ENCODE measurements at places on chromosomes 16 and 17.
A peak's percentile ranks its signal among the peaks of the same experiment; 100 is the strongest.

DNA sequence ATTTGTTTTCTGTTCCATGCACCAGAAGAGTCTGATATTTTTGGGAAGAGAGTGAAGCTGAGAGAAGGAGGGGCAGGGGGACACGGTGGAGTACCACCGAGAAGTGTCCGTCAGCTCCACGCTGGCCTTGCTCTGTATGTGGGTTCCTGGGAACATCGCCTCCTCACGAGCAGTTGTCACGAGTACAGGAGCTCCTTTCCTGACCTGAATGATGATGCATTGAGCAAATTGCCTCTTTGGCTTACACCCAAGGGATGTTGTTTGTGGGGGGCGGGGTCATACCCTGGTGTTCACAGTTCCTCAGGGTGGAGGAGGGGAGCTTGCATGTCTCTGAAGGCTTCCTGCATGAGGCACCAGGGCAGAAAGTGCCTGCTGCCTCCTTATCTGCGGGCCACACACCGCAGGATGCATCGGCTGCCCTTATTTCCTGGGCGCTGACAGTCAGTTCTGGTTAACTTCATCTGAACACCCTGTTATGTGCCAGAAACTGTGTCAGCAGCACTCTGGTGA is 36.2 kb downstream of the RGS9 start:
- DNase-seq = no peak

DNA sequence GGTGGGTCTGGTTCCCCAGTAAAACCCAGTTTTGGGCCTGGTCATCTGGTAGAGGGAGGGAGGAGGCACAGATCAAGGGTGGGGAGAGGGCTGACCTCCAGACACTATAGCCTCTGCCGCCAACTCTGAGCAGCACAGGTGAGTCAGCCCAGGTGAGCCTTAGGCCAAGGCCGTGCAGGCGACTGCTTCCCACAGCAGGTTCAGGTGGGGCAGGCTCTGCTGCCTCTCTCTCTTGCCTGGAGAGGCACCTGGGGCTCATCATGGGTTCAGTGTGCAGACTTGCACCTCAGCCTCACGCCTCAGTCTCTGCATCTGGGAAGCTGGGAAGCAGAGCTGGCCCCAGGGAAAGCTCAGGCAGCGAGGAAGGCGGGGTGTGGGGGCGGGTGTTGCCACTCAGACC is 37.8 kb upstream of the IL34 start:
- DNase-seq = no peak

DNA sequence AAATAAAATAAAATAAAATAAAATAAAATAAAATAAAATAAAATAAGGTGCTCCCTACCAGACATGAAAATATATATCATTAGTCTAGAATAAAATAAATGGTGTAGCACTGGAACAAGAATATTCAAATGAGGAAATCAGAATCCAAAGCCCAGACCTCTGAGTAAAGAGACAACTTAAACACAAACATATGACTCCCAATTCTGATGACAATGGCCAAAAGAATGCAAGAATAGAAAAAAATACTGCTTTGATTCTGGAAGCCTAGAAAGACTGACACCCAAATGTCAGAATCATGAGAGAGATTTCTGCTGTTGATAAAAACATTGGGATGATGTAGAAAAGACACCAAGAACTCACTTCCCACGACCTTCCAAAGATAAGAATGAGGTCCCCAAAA is 27.9 kb downstream of the MYOCD start:
- DNase-seq = no peak

- no peak for DNase-seq
Observed at GRCh38 chr17:1110862-1111598, 68.8 kb downstream of the ABR start.

GRCh38 chr16:85750827-85751697 is at the start of gene C16orf74:
Gene C16orf74, minus strand, starts transcription at chr16:85751096. Its CDS starts 15,879 bp downstream, at chr16:85735217.
- DNase-seq = peak; percentile 89

- no peak for DNase-seq
Observed at GRCh38 chr17:74213861-74214391, 555 bp downstream of the TTYH2 start.

- no peak for DNase-seq
Observed at GRCh38 chr17:72572604-72573491, 452.0 kb downstream of the SOX9 start.

DNA sequence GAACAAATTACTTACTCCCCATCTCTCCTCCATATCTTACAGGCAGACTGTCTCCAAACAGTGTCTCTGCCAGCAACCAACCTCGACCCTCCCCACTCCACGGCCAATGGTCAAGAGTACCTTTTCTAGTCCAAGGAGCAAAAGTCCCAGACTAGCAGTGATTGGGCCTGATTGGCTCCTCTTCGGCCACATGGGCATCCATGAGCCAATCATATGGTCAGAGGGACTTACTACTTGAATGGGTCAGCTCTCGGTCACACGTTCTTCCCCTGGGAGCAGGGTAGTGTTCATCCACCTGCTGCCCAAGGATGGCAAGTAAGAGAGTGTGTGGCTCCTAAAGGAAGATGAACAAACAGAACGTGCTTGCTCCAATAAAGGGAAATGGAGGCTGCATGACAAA is 84.6 kb downstream of the C16orf78 start:
- DNase-seq = no peak

DNA sequence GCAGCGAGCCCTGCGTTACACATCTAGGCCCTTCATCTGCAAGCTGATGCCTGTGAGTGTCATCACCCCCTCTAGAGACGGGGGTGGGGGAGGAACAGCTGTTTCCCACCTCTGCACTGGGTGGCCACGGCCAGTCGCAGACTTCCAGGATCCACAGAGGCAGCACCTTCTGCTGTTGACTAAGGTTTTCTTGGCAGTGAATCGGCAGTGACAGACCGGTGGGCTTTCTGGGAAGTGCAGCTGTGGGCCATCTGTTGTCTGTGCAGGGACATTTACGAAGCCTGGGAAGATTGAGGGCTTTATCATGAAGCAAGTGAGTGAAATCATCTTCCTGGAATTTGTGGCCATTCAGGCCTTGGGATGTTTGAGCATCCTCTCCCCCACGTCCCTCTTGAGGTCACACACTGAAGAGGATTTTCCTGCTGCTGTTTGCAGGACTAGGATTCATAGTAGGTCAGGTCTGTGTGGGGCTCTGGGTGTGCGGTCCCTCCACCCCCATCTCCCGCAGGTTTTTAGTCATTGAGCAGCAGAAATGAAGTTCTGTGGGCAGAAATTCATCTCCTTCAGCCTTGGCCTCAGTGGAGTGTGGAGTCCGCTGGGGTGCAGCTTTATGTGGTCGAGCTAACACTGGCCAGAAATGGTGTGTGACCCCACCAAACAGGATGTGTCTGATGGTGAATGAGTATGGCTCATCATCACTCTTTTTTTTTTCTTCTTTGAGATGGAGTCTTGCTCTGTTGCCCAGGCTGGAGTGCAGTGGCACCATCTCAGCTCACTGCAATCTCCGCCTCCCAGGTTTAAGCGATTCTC is 12.0 kb downstream of the PGS1 start:
- peak; percentile 90 for DNase-seq

- DNase-seq = no peak
Observed at GRCh38 chr16:268141-269053, 7.3 kb downstream of the RGS11 start.

DNA sequence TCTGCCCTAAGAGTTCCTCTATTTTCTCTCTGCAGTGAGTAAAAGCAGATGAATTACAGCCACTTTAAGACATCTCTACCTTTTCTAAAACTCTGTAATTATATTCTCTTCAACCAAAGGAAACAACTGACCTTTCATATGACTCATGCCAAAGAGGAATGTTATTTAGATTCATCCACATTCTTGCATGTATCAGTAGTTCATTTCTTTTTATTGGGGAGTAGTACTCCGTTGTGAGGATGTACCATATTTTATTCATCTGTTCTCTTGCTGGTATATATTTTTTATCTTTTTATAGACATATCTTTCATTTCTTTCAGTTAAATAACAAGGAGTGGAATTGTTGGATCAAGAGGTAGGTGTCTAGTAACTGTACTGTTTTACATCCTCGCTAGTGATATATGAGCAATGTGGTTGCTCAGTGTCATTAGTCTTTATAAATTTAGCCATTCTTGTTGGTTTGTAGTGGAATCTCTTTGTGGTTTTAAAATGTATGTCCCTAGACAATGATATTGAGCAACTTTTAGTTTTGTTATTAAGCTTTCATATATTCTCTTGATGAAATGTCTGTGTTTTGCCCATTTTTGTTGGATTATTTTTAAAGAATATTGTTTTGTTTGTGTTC is 7.8 kb upstream of the MYH8 start:
- no peak for DNase-seq

DNA sequence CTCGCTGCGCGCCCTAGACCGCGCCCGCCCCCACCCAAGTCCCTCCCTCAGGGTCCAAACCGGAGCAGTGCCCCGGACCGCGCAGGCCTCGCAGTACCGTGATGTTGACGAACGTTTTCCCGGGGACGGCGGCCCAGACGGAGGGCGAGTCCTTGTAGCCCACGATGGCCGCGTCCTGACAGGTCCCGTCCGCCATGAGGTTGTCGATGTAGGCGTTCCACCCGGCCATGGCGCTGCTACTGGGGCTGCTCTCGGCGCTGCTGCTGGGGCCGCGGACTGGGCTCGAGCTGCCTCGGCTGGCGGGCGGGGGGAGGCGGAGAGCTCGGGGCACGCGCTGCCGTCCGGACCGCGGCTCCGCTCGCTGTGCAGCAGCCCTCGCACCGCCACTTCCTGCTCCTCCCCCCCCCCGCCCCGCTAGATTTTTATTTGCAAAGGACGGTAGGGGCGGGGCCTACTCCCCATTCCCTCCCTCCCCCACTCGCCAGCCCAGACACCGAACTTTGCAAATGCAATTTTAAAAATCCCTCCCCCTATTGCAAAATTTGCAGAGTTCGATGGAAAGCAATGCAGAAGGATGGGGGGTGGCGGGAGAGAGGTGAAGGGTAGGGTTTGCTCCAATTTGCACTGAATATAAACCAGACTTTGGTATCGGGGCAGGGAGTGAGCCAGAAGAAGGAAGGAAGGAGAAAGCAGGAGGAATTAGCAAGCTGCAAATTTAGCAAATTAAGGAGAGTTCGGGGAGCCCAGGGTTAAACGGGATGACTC is at the start of gene PFN1:
Gene PFN1 (minus strand): TSS at position 365 of the 765 bp plus-strand sequence. CDS start 136 bp downstream, at position 229.
- DNase-seq = peak; percentile 77

DNA sequence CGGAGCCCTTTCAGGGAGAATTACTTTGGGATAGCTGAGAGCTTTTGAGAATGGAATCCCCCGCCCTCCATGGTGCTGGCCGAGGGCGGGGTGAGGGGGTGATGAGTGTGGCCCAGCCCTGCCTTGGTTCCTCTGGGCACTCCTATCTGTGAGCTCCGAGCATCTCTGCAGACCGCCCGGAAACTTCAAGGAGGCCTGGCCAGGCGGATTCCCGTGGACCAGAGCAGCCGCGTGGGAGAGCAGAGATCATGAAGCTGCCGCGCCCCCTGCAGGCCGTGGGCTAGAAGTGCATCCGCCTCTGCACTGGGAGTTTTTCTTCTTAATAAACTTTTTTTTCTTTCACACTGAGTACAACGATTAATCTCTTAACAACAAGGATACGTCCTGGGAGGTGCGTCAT is 392.9 kb upstream of the EEF2KMT start:
- DNase-seq = peak; percentile 26

DNA sequence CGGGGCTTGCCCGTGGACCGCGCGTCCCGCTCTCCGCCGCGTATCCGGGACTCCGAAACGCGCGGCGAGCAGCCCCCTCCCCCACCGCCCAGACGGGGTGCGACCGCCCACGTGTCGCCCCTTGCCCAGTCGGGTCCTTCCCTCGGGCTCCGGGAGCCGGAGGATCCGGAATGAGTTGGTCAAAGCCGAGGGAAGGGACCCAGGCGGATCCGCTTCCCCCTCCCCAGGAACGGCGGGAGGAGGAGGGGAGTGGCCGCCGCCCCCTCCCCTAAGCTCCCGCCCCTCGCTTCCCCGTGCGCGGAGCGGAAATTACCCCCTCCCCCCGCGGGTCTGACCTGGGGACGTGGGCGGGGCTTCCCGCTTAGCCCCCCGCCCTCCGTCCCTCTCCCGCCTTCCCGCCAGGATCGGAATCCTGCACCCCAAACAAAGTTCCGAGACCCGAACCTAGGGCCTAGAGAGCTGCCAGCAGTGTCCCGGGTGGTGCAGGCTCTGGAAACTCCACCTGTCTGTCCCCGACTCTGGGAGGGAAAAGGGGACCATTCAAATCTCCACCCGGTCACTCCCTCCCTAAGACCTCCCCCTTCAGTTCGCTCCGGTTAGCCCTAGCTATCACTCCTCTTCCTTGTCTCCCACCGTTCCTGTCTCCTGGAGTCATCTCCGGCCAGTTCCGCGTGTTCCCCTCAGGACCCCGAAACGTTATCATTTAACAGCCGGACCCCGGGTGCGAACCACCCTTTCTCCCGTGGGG is 1.0 kb upstream of the IGF2BP1 start:
- peak; percentile 78 for DNase-seq

DNA sequence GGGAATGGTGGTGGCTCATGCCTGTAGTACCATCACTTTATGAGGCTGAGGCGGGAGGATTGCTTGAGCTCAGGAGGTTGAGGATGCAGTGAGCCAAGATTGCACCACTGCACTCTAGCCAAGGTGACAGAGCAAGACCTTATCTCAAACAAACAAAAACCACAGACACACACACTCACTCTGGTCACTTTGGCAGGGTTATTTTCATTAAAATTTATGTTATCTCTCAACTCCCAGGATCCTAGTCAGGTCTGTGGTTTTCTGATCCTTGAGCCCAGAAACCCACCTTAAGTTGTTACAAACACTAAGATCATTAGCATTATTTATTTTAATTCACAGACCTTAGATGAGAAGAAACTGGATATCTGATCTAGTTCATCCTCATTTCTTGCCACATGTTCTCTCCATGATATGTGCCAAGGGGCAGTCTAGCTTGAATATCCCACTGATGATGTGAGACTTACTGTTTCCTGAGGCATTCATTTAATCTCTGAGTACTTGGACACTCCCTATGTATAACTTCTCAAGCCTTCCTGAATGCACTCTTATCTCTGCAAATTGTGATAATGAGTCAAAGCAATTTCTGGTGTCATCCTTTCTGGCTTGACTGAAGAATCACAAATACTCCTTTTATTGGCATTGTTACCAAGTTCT is 9.6 kb downstream of the ABHD15 start:
- DNase-seq = no peak

DNA sequence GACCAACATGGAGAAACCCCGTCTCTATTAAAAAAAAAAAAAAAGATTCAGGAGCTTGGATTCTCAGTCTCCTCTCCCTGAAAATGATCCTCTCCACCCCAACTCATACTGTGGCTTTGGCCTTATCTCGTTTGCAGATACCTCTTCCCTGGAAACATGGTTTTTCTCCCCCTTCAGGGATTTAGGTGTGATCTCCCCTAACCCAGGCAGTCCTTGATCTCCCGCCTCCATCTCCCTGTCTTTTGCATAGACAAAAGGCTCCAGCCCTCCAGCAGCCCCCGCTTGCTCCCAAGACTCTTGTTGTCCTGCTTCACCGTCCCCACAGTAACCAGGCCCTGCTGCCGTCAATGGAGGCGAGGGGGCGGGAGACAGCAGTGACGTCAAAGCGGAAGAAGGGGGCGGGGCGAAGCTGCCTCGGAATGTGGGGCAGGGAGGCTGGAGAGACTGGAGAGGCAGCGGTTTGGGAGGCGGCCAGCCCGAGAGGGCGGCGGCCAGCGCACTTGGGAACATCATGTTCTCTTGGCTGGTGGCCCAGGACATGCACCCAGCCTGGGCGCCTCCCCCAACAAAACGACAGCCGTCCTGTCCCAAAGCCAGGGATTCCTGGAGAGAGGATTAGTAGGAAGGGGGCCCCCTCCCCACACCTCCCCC is 1.9 kb upstream of the PER1 start:
- peak; percentile 74 for DNase-seq

GRCh38 chr17:20986767-20987510 is 55.9 kb downstream of the USP22 start:
- no peak for DNase-seq

GRCh38 chr17:10729334-10730193 is at the start of gene TMEM220:
Gene TMEM220, minus strand, starts transcription at chr17:10730023. Its CDS starts 172 bp downstream, at chr17:10729851.
- DNase-seq = no peak

GRCh38 chr16:31181102-31181830 is 1.3 kb downstream of the FUS start:
- no peak for DNase-seq
